ENCODE measurements at places on chromosomes 6 and 20. TPM values are rescaled to one million over a fixed set of nuclear protein-coding genes. Genes with fewer than 3 reads are reported as not detected.

DTNBP1 gene
- 29.3 TPM for total RNA-seq

THBD gene
- 0.26 TPM for total RNA-seq

TNFRSF21 gene
- total RNA-seq = 76.0 TPM

TGM3 gene
- total RNA-seq = not detected

CLDN20 gene
- total RNA-seq = not detected

GSTA1 gene
- 0.28 TPM for total RNA-seq

BANF2 gene
- not detected for total RNA-seq

ARHGAP40 gene
- total RNA-seq = 0.18 TPM

RHAG gene
- total RNA-seq = 0.23 TPM

DNMT3B gene
- 3.5 TPM for total RNA-seq

TCF21 gene
- total RNA-seq = not detected

Data from Panc1 (cell line).